ENCODE measurements at places on chromosomes 12 and 14.

DNA sequence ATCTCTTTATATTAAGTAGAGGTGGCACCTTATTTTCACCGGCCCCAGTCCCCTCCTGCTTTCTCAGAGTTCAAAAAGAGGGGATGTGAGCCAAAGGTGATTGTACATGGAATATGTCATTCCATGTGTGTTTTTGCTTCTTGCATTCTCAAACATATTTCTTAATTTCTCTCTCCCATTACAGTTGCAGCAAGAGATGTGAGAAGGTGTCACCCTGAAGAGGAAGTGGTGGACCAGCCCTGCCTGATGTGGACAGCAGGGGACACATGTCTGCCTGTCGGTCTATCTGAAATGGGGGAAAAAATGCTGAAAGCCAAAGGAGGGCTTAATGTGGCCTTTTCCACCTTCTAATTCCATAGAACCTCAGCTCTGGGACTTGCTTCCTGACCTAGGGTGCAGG is 1.9 kb upstream of the FOXN3 start:
- no peak for DNase-seq

DNA sequence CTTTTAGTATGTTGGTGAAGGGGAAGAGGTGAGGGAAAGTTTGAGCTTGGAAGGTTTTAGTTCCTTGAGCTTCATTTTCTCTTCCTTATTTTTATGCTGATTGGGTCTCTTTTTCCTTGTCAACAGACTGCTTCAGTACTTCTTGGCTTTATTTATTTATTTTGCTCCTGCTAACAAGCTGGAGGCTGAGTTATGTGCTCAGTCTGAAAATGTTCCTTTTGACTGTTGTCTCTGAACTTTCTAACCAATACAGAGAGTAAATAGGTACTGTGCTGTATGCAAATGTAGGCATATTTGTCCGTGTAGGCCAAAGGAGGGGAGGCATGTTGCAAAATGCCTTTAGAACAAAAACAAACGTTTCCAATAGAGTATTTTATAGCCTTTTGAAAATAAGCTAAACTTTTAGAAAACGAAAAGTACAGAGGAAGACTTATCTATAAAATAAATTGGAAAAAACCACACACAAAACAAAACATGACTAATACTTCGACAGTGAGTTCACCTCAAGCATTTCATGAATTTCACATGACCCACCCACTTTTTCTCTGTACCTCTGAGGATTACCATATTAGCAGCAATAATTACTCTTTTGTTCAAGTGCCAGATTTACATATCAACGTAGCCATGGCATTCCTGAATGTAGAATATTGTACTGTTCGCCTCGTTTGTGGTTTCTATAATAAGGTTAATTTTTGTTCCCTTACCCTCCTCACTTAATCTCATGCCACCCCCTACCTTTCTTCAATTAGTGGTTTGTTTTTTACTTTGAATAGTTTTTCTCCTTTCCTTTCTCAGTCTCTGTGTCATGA is 4.7 kb upstream of the CREBL2 start:
- no peak for DNase-seq

DNA sequence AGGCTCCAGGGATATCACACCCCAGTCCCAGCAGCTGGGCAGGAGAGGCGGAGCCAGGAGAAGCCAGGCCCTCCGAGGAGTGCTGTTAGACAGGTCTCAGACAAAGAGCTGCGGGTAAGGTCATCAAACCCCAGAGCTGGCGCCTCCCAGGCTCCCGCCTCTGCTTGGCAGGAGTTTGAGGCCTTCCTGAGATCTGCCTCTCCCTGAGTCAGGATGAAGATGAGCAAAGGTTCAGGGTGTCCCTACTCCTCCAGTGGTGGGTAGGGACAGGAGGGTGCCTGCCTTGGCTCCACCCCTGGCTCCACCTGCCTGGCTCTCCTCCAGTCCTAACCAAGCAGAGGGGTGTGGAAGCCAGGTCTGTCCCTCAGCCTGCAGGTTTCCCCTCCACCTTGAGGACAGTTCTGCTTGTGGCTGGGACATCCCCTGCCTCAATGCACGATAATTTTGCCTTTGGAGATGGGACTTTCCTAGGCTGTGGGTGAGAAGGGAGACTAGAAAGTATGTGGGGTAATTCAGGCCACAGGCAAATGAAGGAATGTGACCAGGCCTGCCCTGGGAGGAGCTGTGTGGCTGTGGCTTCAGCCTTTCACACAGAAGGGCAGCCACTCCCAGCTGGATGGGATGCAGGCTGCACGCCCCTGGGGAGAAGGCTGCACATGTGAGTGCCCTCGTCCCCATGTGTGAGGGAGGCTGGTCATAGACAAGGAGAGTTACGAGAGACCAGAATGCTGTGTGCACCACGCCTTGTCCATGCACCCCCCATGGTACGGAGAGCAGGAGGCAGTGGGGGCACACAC is 2.2 kb downstream of the PLEKHG6 start:
- no peak for DNase-seq

DNA sequence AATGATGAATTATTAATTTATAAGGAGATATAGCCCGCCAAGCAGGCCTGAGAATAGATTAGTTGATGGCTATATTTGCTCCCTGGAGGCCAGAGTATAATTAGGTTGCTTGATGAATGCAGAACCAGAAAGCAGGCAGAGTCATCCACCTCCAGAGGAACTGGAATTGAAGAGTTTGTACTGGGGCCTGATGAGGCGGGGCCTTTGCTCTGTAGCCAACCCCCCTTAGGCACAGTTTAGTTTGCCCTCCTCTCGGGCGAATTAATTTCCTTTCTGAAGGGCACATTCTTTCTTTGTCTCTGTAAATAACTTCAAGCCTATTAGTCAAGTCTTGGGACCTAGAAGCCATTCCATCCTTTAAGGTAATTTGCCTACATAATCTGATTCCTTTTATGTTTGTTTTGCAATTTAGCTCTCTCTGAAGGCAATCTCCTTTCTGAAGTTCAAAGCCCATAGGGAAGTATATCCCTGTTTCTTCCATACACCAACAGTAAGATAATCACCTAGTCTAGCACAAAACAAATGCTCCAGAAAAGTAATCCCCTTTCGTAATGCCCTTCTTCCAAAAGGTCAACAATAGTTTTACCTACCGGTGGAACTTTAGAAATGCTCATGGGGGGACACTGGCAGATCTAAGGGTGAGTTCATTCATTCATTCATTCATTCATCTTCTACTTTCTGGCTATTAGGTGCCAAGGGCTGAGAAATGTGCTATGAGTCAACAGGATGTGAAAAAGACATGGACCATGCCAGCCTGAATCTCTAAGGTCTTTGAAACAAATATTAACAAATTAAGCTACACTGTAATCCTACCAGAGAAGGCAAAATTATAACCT is 84.8 kb upstream of the NUDT4 start:
- no peak for DNase-seq

DNA sequence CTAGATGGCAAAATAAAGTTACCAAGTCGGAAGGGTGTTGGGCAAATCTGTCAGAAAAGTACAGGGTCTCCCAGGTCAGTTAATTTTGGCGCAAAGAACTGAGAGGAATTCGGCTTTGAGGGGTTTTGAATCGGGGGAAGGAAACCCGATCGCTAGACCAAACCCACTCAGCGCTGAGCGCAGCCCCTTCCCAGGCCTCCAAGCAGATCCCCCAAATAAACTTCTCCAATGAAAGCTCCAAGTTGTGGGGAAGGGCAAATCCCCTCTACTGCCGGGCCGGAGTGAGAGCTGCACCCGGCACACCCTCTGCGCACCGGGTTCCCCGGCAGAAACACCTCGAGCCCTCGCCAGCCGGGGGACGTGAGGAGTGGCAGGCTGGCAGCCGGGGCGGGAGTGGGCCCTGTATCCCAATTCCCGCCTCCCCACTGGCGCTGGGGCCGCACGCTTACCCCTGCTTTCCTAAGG is 441 bp downstream of the E2F7 start:
- DNase-seq, result no peak

- DNase-seq, result no peak
Measured at GRCh38 chr14:80587096-80587724, 354.3 kb downstream of the CEP128 start.

DNA sequence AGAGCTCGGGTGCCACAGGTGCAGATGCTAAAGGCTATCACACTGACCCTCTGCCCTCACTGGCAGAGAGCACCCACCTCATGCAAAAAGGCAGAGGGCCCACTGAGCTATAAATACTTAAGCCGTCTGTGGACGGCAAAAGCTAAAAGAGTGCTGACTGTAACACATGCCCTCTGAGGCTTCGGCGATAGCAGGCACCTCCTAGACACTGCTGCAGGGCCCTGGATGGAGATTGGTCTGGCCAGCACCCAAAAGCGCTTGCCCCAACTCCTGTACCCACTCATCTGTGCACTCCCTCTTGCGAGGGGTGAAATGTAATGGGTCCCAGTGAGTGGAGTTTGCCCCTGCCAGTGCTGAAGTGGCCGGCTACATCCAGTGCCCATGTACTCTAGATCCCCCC is 148.7 kb downstream of the SLC16A7 start:
- no peak for DNase-seq

Measured in stimulated activated CD4-positive, alpha-beta T cell treated with anti-CD3 and anti-CD28 coated beads, TNF-alpha, amount 100 ng/mL, for 1 hour (primary cell).